ENCODE measurements at places on chromosomes 5 and 9. TPM values are rescaled to one million over a fixed set of nuclear protein-coding genes. Genes with fewer than 3 reads are reported as not detected.

GRCh38 chr9:126932871-126933321 lies 18.3 kb downstream of the RALGPS1 start:
- DNase-seq: no peak

DNA sequence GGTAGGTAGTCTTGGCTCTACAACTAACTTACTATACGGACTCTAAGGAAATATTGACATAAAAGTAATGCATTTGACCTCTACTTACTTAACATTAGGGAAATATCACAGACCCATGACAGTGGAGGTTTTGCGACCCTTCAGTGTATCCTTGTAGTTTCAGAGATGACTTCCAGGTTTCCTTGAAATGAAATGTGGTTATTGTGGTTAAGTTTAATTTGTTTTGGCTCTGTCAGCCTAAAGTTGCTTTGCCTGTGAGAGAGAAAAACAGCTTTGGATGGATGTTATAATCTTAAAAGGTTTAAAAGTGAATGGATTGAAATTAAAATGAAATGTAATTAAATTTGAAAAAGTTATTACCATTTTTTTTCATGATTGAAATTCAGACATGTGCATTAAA lies 42.9 kb downstream of the LRRTM2 start:
- DNase-seq: no peak

- DNase-seq: no peak
Observed at GRCh38 chr5:73897893-73898292, 271.9 kb downstream of the ARHGEF28 start.

DNA sequence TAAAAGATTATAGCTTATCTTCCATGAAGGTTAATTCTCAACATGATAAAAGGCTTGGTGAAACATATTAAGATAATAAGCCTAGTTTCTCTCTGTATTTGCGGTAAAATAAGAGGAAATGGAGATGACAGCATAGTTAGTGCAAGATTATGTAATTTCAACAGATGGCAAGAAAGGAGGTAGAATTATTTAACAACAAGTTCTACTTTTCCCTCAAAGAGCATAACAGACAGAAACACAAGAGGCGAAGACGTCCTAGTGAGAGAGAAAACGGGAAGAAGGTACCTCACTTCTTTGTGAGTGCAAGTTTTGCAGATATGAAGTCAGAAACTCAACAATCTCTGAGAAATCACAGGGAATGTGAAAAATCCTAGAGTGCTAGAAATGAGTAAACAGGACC lies 144.8 kb upstream of the ADCY2 start:
- no peak for DNase-seq

- no peak for DNase-seq
Observed at GRCh38 chr5:155728857-155729683, 597.9 kb upstream of the SGCD start.

- DNase-seq: no peak
Observed at GRCh38 chr5:54844266-54844665, 141.1 kb downstream of the ESM1 start.

DNA sequence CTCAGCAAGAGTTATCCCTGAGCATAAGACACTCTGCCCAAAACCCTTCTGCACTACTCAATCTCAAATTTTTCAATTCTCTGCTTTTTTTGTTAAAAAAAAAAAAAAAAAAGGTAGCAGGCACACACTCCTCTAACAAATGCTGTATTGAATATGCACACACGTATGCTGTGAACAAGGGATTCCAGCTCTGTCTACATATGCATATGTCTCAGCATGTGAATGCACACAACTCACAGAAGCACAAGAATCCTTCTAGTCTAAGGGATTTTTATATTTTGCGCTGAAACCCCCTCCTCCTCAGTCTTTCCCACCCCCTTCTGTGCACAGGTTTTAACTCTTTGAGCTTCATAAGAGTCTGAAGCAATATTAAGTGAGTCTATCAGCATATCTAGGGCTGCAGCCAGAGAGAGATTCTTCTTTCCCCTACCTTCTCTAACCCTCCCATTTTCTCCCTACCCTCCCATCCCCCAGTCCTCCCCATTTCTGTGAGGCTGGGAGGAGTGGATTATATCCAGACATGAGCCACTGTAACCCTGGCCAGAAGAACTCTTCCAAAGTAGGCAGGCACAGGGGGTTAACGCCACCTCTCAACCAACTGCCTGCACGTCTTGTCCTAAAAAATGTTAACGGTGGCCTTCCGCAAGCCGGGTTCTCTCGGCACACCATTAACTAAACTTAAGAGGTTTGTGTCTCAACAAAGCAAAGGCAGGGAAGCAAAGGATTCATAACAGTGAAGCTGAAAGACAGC lies 1.0 kb downstream of the GABRB2 start:
- DNase-seq: no peak

- peak; percentile 2 for DNase-seq
Observed at GRCh38 chr5:59146729-59147128, 563.9 kb downstream of the RAB3C start.

DNA sequence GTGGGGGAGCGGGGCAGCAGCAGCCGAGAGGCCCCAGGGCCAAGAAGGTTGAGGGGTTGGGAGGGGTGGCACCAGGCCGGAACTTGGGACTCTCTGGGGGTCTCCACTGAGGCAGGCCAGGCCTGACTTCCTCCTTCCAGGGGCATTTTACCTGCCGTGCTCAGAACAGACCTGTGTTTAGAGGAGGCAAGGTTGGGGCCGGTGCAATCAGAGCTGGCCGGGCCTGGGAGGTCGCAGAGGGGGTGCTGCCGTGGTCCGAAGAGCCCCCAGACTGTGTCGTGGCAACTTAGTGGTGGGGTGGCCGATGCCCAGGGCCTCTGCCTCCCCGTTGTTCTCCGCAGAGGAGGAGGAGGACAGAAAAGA lies 21.8 kb downstream of the GLT6D1 start:
- no peak for DNase-seq

GRCh38 chr5:90628492-90628891 lies 69.9 kb downstream of the ADGRV1 start:
- DNase-seq: no peak

DNA sequence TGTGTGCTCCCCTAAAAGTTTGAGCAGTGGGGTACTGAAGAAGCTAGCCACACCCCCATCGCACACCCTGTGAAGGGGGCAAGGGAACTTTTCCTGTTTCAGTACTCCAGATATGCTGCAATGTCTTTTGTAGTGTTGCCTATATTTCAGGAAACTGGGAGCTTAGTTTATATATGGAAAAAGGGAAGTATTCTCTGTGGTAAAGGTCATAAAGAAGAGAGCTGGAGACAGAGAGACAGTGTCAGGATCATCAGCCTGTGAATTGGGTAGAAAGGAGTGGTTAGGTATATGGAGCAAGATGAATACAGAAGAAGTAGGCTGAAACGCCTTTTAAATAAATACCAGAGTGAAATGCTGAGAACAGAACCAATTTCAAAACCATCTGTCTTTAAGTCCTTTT lies 82.2 kb upstream of the C9orf72 start:
- DNase-seq: no peak

- no peak for DNase-seq
Observed at GRCh38 chr9:89274838-89275237, 36.2 kb upstream of the CKS2 start.

DNA sequence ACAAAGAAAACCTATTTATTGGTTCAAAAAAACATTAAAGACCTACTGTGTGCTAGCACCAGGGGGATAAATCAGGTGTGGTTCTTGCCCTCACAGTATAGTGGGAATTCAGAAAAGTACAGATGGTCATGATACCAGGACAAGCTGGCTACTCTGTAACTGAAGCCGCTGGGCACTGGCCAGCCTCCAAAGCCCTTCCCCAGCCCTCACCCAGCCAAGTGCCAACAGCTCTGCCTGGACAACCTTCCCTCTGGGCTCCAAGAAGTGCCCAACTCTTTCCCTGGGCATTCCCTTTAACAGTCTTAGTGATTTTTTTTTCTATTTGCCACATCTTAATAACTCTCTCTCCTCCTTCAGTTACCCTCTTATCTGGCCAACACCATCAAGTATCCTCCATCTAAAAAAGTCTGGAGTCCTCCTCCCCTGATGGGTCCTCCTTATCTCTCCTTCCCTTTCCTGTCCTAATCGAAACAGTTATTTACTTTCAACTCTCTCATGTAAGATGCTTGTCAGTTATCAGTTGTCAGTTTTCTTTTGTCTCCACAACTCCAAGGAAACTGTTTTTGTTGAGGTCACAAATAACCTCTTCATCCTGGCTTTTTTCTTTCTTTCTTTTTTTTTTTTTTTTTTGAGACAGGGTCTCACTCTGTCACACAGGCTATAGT lies 13.3 kb upstream of the SEPTIN8 start:
- DNase-seq: no peak

DNA sequence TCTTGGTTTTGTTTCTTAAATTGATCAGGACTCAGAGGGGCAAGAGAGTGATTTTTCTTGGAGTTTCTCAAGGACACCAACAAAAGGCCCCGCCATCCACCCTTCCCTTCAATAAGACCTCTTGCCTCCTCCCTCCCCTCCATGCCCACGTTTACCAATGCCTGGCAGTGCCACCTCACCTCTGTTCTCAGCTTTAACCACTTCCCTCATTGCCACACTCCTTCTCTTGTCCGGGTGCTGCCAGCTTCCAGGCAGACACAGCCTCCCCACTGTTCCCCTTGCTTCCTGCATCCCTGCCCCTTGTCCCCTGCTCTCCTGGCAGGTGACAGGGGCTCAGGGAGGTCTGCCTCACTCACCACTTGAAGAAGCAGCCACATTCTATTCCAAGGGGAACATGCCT lies 90.8 kb downstream of the LHX2 start:
- no peak for DNase-seq

- no peak for DNase-seq
Observed at GRCh38 chr5:95081500-95081960, 203.4 kb downstream of the MCTP1 start.

DNA sequence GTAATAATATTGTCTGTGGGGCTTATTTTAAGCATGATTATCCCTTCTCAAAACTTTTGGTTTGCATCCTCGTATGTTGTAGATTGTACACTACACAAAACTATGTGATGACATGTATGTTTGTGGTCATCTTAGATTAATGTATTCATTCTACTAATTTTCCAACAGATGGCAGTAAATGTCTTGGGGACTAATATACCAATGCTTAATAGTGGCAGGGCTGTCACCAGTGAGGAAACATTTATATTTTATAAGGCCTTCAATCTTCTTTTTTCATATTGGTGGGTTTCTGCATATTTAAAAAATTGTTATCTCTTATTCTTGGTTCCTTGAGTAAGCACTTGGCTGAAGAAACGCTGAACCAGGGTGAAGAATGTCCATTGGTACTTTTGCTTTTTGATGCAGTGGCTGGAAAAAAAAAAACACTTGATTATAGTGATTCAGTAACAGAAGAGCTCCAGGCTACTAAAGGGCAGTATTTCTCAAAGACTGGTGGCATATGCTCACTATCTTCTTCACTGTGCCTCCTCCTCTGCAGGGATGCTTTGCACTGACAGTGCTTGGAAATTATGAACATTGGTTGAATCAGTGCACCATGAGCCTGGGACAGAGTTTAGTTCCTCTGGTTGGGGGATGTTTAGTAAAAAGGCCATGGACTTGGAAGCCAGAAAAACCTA lies 530.3 kb downstream of the RASEF start:
- no peak for DNase-seq

Gene ZNF462
- 5.3 TPM for total RNA-seq

Gene FBP1
- 3.8 TPM for total RNA-seq

Gene NRARP
- 2.7 TPM for total RNA-seq

Gene SPATA31E1
- not detected for total RNA-seq

Gene ZDHHC11
- total RNA-seq: 7.2 TPM

Gene NDUFA8
- total RNA-seq: 19.5 TPM

Gene LCN15
- total RNA-seq: not detected
